ENCODE measurements at places on chromosomes 7 and 10.

- no peak for DNase-seq
These were observed 12.9 kb downstream of the PON2 start for GRCh38 chr7:95421847-95422444.

DNA sequence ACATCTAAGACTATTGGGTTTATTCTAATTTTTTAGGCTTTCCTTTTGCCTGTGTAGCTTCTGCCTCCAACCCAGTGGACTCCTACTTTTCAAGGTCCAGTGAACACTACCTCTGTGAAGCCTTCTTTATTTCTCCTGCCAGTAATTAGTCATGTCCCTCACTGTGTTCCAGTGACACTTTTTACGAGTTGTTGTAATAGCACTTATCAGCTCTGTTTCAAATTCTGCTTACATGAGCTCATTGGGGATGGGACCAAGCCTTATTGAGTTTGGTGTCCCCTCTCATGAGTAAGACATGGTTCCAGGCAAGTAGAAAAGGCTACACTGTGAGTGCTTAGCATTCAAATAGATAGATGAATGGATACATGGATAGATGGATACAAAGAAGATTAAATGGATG, 184.6 kb downstream of the HIBADH start:
- no peak for DNase-seq

DNA sequence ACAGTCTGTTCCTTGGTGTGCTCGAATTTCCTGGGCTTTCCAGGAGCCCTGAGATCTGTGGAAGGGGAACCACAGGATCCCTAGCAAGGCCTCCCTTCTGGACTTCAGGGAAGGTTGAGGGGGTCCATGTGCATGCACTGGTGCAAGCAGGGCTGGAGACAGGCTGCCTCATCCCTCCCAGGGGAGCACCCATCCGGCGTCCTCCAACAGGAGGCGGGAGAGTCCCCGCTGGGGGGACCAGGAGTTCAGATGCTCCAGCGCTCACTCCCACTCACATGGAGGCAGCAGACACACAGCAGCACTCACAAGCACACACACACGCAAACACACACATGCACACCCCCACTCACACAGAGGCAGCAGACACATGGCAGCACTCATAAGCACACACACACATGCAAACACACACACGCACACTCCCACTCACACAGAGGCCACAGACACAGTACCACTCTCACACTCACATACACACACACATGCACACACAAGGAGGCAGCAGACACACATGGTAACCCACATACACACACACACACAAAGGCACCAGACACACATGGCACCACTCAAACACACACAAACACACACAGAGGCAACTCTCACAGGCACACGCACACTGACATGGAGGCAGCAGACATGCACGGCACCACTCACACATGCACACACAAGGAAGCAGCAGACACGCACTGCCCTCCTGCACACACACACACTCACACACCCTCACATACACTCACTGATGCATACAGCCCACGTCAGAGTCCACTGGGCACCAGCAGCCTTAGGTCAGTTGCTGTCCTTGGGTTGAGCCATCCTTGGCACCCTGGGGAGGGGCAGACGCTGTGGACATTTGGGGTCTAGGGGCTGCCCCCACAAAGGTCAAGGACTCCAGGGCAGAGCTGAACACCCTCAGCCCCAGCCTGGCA, 247.0 kb upstream of the PPP2R2D start:
- DNase-seq, result no peak

GRCh38 chr10:20257422-20257821, 441.2 kb downstream of the PLXDC2 start:
- no peak for DNase-seq

- no peak for DNase-seq
These were observed 930 bp downstream of the GARIN1A start for GRCh38 chr7:128672927-128673517.

- no peak for DNase-seq
These were observed 370.8 kb upstream of the LRRTM3 start for GRCh38 chr10:66555061-66555460.

GRCh38 chr7:5234852-5235831, 45.1 kb downstream of the WIPI2 start:
- DNase-seq, result no peak

DNA sequence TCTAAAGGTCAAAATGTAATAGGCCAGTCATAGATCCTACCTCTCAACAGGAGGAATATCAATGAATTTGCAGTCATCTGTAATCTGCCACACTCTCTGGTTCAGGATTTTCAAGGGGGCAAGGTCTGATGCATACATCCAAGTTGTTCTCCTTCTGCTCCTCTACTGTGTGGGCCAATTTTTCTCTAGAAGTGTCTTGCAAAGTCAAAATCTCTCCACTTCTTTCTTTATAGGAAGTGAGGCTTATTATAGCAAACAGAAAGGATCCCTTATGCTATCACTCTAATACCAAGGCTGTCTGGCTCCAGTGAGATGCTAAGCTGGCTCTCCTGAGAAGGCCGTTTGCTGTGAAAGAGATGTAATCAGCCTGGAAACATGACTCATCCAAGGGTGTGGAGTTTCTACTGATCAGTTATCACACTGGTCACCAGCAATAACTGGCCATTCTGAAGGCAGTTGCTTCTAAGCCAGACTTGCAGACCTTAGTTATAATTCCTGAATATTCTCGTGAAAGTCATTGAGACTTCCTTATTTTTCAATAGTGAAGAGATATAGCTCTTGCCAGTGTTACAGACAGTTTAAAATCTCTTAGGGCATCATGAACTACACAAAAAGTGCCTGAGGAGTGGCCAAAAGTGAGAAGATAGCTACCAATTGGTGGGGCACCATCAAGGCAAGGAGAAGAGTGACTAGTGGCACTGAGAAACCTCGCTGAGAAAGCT, 43.2 kb upstream of the LRGUK start:
- no peak for DNase-seq

DNA sequence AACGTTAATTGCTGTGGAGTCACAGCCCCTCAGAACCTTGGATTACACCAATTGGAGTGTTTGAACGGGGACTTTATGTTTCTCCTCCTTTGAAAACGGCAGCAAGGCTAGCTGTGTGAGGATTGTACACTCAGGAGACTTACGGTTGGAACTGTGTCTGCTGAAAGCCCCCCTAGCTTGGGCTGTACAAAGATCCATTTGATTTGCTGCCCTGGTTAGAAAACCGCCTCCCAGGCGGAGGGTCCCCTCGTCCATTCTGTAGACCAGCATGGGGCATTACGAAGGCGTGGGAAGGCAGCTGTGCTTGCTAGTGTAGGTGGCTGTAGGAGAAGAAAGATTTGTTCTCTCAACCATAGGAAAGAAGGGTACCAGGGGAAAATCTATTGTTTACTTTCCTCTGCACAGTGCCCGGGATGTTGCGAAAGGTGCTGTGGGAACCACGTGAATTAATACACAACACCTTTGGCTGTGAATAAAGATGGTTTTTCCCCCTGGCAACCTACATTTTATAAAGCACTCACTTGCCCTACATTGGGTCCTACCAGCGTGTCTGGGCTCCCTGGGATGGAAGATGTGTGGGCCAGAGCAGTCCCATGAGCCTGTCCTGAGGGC, 73.4 kb upstream of the BTBD16 start:
- no peak for DNase-seq

DNA sequence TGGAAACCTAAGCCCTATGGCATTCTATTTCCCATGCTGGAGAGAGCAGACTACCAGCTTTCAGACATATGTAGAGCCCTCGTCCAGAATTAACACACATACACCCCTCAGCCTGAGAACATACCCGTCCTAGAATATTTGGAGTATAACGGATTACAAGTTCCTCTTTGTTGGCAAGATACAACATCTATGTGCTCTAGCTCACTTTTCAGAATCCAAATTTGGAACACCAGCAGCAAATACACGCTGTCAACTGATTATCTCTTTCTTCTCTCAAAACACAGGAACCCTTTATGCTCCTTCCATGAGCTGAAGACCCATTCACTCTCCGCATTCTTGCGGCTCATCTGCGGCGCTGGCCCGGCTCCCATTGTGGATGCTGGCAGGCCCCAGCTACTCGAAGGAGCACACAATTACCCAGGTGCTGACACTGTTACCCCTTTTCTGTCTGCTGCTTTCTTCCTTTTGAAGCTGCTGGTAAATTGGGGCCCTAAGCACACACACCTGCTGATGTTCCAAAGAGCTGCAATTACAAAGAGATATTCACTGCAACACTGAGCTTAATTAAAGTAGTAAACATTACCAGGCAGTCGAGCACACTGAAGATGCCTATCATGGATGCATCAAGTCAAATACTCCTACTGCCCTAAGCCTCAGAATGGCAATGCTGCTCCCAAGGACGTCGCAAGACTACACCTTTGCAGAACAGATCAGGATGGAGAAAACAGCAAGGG, 70.0 kb downstream of the VOPP1 start:
- no peak for DNase-seq

DNA sequence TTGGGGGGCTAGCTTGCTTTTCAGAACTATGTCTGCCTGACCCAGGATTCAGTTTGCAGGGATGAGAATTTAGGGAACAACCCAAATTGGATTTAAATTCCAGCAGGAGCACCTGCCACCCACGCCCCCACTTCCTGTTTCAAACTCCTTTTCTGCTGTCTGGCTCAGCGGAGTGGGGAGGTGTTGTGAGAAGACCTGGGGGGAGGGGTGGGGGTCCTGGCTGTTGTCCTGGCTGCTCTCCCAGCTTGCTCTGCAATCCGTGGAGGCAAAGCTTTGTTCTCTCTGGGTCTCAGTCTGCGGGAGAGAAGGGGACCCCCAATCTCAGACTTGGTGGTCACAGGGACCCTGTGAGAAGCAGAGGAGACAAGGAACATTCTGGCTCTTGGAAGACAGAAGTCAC, 799 bp downstream of the KCNK18 start:
- DNase-seq, result no peak

DNA sequence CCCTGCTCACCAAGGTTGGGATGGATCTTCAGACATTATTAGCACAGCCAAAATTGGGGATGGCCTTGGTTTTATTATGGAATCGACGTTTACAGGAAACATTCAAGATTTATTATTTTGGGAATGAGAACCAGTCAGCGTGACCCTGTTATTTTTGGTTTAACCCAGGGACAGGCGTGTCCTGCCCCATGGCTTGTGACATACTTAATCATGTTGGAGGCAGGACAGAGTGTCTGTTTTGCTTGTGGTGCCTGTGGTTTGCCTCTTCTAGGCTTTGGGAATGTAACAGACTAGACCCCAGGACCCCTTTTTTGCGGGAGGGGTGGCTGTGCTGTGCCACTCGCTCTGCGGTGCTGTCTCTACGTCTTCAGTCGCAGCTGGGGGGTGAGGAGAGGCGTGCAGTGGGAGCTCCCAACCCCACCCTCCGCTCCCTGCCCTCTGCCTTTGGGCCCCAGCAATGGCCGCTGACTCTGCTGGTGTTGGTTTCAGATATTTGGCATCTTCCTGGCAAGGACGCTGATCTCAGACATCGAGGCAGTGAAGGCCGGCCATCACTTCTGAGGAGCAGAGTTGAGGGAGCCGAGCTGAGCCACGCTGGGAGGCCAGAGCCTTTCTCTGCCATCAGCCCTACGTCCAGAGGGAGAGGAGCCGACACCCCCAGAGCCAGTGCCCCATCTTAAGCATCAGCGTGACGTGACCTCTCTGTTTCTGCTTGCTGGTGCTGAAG, 20.1 kb upstream of the SH2D4B start:
- no peak for DNase-seq

- DNase-seq, result no peak
These were observed at the start of gene RGR for GRCh38 chr10:84244651-84245270. RGR (plus strand) TSS chr10:84245053; CDS start chr10:84245091, 38 bp downstream.

- no peak for DNase-seq
These were observed 3.5 kb downstream of the ARID5B start for GRCh38 chr10:61904733-61905725.

DNA sequence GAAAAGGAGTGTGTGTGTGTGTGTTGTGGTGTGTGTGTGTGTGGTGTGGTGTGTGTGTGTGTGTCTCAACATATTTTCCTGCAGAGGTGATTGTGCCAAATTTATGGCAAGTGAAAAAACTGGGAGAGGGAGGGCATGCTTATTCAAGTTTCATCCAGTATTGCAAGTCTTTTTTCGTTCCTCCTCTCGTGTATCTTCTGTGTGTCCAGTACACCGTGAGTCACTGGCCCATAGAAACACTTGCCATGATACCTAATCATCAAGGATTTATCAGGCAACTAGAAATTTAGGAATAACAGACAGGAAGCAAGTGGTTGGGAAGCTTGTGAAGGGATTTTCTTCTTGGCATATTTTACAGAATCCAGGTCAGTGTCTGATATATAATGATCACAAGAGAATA, 820.5 kb downstream of the GATA3 start:
- no peak for DNase-seq

DNA sequence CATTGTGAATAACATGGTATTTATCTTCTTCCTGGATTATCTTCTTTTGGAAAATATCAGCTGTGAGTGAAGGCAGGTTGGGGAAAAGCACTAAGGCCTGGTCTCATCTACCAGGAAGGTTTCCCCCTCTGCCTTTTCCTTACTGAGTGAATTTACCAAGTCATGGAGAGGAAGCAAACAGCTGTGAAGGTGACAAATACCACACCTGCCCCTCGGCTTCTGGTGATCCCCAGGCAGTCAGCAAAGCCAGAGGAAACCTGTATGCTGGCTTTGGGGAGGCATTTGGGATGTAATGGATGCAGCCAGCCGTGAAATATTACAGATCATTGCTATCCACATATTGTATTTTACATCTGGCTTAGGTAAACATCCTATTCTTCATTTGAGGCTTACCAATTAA, 24.2 kb downstream of the POM121L12 start:
- no peak for DNase-seq

DNA sequence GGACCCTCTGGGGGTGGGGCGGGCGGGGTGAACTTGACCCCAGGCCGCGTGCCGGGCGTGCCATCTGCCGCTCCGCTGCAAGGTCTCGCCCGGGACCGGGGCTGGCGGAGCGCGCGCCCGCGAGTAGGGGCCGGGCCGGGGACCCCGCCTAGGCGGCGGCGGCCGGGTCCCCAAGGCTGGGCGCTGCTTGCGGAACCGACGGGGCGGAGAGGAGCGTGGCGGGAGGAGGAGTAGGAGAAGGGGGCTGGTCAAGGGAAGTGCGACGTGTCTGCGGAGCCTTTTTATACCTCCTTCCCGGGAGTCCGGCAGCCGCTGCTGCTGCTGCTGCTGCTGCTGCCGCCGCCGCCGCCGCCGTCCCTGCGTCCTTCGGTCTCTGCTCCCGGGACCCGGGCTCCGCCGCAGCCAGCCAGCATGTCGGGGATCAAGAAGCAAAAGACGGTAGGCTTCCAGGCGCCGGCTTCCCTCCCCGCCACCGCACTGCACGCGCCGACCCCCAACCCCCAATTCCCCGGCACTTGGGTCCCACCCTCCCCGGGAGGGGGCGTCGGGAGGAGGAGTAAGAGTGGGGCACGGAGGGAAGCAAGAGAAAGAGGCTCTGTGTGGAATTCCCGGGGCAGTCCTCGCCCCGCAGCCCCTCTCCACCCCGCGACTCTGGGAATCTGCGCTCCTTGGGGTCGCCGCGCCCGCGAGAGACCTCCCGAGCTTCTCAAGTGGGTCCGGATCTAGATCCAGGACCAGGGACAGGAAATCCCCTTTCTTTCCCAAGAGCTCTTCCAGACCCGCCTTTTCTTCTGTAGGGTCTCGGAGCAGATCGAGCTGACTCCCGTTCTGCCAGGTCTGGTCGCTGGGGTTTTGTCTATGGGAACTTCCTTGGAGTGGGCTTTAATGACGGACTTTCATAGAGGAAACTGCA, at the start of gene PAPSS2:
TSS of gene PAPSS2 (plus strand) at position 308 of the 913 bp plus-strand sequence. CDS start at position 412, 104 bp downstream.
- DNase-seq, result no peak
